ENCODE measurements at places on chromosomes 5 and 9.

GRCh38 chr5:157767689-157768088 lies 24.2 kb downstream of the LSM11 start:
- no peak for DNase-seq

DNA sequence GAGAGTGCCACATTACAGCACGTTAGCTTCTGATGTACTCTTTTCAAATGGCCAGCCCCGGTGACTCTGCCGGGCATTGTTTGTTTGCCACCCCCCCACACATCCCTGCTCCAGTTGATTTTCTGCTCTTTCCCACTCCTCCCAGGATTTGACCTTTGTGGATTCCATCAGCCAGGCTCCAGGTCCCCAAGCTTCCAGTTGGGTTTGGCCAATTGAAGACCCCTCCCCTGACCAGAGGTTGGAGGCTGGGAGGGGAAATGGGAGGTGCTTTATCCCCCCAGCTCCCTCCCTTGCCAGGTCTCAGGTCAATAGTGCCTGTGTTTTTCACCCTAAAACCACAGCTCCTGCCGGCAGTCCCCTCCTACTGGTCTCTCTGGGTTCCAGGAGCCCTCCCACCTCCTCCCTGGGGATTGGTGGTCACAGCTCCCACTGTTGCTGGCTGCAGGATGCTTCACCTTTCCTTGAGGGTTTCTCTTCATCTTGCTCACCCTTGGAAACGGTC lies 34.9 kb downstream of the IRF1 start:
- DNase-seq, result no peak

DNA sequence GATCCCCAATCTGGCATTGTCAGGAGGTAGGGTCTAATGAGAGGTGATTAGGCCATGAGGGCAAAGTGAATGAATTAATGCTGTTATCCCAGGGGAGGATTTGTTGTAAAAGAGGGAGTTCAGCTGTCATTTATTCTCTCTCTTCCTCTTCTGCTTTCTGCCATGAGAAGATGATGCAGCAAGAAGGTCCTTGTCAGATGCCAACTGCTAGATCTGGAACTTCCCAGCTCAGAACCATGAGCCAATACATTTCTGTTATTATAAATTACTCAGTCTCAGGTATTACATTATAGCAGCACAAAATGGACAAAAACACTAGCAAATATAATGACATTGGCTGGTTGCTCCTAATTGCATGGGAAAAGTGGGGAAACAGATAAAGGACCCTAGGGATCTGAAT lies 15.6 kb upstream of the BICD2 start:
- DNase-seq, result no peak

DNA sequence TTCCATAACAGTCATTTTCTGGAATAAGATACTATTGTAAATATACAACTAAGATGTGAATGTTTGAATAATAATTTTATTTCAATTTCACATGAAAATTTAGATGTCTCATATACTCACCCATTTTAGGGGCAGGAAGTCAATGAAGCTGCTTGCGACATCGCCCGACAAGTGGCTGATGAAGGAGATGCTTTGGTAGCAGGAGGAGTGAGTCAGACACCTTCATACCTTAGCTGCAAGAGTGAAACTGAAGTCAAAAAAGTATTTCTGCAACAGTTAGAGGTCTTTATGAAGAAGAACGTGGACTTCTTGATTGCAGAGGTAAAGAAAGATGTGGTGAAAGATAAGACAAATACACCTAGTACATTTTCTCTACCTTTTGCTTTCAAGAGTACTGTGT lies 8.6 kb downstream of the BHMT start:
- DNase-seq, result no peak

DNA sequence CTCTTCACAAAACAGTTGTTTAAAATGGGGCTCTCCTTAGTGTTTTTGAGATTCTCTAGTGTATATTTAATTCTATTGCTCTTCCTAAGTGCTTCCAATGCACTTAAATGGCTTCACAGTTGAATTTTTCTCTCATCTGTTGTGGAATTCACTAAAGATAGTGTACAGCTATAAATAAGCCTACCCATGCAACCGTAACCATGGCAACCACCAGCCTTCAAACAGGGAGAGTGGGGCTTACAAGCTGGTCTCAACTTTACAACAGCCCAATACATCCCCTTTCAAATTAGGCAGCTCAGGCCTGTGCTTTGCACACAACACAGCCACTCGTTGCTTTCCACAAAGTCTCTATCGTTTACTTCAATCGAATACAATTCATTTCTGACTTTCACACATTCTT lies 144.0 kb upstream of the PLPPR1 start:
- no peak for DNase-seq

DNA sequence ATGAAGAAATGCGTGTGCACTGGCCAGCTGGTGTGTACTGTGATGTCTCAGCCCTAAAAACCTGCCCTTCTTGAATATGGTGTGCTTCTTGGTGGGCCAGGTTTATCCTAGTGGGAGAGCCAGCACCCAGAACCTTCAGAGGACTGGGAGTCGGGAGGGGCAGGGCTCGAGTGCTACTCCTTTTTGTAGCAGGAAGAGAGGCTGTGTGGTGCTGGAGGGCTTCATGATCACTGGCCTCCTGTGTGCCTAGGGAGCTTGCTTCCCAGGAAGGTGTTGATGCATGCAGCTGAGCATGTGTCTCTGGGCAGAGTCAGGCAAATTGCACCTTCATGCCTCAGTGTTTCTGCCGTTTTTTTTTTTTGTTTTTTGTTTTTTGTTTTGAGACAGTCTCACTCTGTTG lies 20.0 kb downstream of the PHF2 start:
- DNase-seq, result no peak

GRCh38 chr5:136563489-136563888 lies 198.1 kb upstream of the TRPC7 start:
- no peak for DNase-seq

GRCh38 chr5:33834334-33834733 lies 57.5 kb downstream of the ADAMTS12 start:
- DNase-seq, result no peak

- DNase-seq, result no peak
Observed at GRCh38 chr9:108813951-108814601, 41.7 kb downstream of the ACTL7B start.

GRCh38 chr5:54214722-54215121 lies 95.7 kb downstream of the ARL15 start:
- DNase-seq, result no peak

- DNase-seq, result no peak
Observed at GRCh38 chr9:99634186-99634585, 187.5 kb upstream of the NR4A3 start.

- no peak for DNase-seq
Observed at GRCh38 chr9:24602693-24603352, 57.1 kb upstream of the IZUMO3 start.

- DNase-seq, result no peak
Observed at GRCh38 chr9:137632230-137633161, 13.7 kb downstream of the EHMT1 start.

- no peak for DNase-seq
Observed at GRCh38 chr5:78792345-78793055, 143.9 kb upstream of the LHFPL2 start.

- DNase-seq, result no peak
Observed at GRCh38 chr5:14700478-14701436, 36.2 kb downstream of the OTULIN start.

GRCh38 chr5:175654807-175655206 lies 3.1 kb upstream of the HRH2 start:
- no peak for DNase-seq

- DNase-seq, result no peak
Observed at GRCh38 chr9:107307331-107307730, 24.3 kb downstream of the RAD23B start.

DNA sequence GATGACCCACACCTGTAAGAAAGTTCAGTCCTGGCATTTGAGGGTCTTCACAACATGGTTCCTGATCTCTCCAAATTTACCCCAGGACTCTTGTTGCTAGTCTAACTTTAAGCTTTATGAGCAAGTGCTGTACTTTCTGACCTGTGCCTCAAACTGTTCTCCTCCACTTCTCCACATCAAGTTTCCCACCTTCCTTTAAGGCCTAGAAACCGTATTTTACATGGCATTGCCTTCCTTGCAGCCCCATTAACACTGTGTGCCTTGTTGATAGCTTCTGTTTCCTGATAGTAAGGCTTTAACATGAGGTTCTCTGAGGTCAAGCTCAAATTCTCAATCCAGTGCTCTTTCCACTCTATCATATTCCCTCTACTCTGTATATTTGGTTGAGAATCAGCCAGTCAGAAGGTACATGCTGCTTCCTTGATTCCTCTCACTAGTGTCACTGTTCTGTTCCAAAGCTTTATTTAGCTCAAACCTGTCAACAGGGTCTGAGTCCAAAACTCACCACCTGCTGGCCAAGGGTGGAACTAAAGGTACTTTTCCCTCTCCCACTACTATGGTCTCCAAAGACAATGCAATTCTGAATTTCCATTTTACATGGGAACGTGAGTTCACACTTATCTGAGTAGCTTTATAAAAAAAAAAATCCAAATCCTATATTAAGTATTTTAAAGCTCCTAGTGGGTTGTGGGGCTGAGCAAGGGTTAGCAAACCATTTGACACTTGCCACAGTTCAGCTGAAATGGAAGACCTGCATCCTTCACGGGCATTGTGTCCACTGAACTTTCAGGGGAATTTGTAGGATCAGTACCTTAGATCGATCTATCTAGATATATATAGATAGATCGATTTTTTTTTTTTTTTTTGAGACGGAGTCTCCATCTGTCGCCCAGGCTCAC lies 21.1 kb downstream of the VCP start:
- DNase-seq, result peak; percentile 22

GRCh38 chr9:4879115-4879558 lies 86.4 kb downstream of the RCL1 start:
- no peak for DNase-seq

GRCh38 chr9:38022995-38023394 lies 46.0 kb downstream of the SHB start:
- DNase-seq, result no peak

- no peak for DNase-seq
Observed at GRCh38 chr5:17991775-17992174, 357.5 kb downstream of the TAF11L14 start.

GRCh38 chr9:120889606-120890271 lies 12.8 kb upstream of the PHF19 start:
- no peak for DNase-seq

DNA sequence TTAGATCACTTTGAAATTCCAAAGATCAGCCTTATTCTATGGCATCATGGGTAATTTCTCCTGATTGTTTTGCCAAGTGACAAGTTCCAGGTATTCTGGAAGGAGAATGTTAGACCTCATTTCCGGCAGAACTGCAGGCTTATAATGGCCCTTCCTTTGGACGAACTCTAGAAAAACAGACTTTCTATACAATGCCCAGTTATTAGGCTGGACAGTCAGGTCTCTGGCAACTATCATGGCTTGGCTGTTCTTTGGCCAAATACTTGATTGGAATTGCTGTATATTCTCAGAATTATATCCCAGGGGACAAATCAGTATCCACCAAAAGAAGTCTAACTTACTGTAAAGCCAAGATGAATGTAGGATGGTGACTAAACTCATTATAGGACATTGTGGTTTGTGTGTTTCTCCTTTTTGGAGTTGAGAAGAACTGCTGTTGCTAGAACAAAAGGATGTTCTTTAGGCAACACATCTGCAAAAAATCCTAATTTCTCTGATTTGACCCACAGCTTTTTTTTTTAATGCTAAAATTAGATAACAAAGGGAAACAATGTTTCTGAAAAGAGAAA lies 69.0 kb downstream of the ADAMTSL1 start:
- DNase-seq, result no peak

DNA sequence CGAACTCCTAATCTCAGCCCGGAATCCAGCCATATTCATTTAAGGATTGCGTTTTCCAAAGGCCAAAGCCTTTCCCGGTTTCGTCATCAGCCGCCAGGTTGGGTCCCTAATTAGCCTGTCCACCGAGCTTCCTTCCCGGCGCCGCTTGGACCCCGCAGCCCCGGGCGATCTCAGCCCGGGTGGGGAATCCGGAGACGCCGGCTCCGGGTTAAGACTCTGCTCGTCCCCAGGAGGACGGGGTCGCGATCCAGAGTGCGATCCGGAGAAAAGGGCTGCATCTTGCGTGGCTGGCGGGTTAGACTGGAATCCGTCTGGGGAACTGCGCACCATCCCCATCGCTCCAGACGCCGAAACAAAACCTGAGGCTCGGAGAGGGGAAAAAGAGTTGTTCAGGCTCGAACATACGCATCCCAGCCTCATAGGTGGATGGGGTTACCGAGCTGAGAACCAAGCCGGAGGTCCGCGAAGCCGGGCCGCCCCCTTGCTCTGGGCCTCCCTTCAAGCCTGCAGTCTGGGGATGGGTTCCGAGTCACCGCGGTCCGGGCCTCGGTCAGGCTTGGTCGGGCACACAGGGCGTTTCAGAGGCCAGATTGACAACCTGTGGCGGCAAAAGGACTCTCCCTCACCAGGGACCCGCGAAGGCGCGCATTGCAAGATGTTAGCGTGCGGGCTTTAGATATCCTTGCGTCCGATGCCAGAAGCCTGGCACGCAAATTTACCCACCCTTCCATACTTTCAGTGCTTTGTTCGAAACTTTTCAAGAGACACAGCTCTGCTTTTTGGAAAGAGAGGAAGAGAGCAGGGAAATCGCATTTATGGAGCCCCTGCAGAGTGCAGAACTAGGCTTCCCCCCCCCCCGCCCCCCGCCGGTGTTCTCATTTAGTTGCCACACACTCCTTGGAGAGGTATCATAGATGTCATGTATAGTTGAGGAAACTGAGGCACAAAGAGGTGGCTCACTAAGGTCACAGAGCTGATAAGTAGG lies 7.9 kb downstream of the MSX2 start:
- no peak for DNase-seq

DNA sequence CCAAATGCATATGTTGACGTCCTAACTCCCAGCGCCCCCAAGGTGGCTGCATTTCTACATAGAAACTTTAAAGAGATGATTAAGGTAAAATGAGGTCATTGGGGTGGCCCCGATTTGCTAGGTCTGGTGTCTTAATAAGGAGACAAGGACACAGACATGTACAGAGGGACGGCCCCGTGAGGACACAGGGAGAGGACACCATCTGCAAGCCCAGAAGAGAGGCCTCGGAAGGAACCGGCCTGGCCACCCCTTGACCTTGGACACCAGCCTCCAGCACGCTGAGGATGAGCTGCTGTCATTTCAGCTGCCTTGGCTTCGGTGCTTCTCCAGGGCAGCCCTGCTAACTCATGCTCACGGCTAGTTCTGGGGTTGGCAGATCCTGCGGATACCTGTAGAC lies 73.2 kb downstream of the MRPL36 start:
- DNase-seq, result no peak

- no peak for DNase-seq
Observed at GRCh38 chr5:97418462-97418861, 235.4 kb upstream of the RIOK2 start.

DNA sequence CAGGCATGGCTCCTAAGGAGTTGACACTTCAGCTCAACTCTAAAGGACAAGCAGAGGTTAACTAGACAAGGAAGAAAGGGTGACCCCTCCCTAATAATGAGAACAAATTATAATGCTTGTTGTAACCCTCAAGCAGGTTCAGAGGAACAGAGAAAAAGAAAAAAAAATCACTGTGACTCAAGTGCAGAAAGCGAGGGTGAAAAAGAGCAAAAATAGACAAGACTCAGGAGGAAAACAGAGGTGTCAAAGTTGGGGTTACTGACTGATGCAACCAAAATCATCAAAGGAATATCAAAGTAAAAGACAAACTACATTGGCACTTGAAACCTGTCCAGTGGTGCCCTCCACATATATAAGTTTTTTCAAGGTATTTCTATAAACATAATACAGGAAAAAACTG lies 28.4 kb downstream of the FBXW11 start:
- no peak for DNase-seq

GRCh38 chr5:171175746-171176145 lies 133.3 kb upstream of the TLX3 start:
- no peak for DNase-seq
